ENCODE measurements at places on chromosomes 6 and 20.

GRCh38 chr20:63829945-63830835 is 874 bp downstream of the ZBTB46 start:
- no peak for DNase-seq

GRCh38 chr6:11952316-11952715 is 59.8 kb upstream of the HIVEP1 start:
- no peak for DNase-seq

DNA sequence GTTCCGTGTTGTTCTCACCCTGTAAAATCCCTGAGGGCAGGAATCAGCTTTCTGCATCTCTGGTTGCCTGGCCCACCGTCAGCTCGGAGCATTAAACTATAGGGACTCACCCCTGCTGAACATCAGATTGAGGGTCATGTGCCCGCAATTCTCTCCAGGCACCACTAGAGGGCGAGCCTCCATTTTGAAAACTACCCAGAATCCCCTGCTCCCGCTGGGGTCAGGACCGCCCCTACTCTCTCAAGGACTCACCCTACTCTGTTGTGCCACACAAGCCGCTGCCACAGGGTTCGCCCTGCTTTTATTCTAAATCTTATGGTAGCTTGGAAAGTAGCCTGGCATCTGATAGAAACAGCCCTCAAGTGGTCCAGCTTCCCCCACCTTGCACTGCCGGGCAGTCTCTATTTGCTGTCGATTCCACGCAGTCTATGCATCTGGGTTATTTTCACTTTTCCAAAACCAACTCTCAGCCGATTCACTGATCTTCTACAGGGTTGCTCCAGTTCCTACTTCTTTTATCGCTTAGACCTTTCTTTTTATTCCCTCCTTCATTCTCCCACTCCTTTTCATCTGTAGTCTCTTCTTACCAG is 244.1 kb upstream of the QKI start:
- DNase-seq = no peak

GRCh38 chr6:16067568-16067967 is 61.3 kb upstream of the MYLIP start:
- no peak for DNase-seq

DNA sequence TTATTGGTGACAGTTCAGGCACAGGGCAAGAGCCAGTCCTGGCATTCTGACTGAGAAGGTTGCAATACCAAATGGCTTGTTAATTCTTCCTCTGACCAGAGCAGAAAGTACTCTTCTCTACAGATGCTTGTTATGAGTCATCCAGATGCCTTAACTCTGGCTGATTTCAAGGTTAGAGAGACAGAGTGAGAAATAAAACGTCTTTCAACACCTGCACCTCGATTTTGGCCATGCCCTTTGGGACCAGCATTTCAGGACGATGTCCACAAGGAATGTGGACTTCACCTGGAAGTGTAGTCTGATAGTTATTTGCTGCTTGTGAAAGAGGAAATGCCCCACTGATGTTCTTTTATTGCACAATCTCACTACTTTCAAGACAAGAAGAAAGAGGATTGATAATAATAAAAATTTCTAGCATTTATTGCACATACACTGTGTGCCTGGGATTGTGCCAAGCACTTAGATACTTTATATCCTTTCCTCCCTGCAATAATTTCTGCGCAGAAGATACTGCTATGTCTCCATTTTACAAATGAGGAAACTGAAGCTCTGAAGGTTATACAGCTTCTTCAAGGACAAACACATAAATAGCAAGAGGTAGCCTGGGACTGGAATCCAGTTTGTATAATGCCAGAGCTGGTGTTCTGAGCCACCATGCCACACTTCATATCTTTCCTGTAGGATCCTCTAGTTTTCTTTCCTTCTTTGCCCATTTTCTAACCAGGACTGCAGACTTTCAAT is 33.5 kb upstream of the MCM3 start:
- DNase-seq = no peak

GRCh38 chr6:37566111-37566949 is 66.6 kb upstream of the CCDC167 start:
- peak; percentile 81 for DNase-seq

GRCh38 chr6:55953335-55953734 is 77.9 kb upstream of the BMP5 start:
- DNase-seq = peak; percentile 68

DNA sequence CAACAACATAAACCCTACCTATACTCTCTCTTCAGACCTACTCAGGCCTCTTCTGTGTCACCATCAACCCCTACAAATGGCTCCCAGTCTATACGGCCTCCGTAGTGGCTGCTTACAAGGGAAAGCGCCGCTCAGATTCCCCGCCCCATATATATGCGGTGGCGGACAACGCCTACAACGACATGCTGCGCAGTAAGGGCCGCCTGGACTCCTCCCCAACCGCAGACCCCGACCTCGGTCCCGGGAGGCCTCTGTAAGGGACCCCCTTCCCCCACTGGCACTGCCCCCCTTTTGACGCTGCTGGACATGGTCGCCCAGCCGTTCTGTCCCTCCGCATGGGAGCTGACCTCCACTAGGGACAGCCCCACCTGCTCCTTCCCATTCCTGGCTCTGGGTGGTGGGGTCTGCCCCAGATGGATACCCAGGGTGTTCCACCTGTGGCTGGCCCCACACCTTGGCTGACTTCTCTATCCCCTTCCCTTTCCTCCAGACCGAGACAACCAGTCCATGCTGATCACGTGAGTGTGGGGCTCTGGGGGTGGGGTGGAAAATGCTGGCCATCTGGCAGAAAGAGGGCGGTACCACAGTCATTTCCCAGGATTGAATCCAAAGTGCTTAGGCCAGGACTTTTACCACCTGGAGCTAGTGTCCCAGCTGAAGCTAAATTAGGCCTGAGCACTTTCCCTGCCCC is 25.0 kb downstream of the MYH7B start:
- DNase-seq = peak; percentile 38

DNA sequence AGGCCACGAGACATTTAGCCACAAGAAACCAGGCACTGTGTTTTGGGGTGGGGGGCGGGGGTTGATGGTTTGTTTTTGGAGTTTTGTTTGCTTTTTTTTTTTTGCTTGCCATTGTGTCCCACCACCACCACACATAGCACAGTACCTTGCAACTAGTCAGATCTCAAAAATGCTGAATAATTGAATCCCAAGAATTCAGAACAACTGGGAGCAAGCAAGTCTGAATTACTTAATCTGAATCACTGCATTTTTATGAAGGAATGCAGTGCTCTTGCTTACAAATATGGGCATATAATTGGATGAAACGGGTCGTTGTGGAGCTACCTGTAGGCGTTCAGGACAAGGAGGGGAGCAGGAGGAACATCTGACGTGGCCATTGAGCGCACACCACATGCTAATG is 151.5 kb upstream of the CDYL start:
- no peak for DNase-seq

GRCh38 chr20:1776681-1777475 is 118.3 kb upstream of the SIRPA start:
- DNase-seq = peak; percentile 24

GRCh38 chr20:49448917-49449316 is 33.6 kb downstream of the KCNB1 start:
- no peak for DNase-seq

DNA sequence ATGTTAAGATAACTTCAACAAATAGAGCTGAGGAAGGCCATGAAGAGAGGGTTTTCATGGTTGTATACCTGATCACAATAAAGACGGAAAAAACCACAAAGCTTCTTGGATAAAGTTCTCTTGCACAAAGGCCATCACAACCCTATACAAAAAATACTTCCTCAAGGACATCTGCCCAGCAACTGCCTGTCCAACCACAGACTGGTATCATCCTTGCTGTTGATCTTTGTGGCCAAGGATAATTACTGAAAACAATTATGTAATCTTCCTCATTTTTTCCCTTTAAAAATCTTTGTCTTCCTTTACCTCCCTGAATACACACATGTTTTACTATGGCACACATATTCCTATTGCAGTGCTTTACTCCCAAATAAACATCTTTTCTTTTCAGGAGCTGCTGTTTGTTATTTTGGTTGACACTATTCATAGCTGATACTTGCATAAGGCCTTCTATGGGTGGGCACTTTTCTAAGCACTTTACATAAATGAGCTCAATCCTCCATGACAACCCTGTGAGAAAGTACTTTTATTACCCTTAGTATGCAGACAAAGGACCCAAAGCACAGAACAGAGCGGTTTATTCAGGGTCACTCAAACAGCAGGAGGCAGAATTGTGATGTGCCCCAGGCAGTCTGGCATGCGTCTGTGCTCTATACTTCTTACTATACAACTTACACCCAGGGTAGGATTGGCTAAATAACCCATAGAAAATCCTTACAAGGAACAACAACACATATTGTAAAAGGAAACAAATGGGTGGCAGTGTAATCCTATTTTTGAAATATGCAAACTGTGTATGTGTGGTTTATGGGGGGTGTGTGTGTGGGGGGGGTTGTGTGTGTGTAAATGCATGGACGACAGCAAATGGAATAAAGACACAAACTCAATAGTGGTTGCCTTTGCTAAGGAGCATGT is 35.1 kb downstream of the SNRNP48 start:
- DNase-seq = no peak

GRCh38 chr6:12716298-12716916 is at the start of gene PHACTR1:
Gene PHACTR1 (plus strand): TSS chr6:12716767.
- no peak for DNase-seq

GRCh38 chr6:148509119-148509799 is 166.6 kb downstream of the SASH1 start:
- DNase-seq = no peak

GRCh38 chr6:135325624-135326424 is 144.7 kb downstream of the MYB start:
- no peak for DNase-seq

GRCh38 chr6:89944181-89944755 is 50.0 kb downstream of the GJA10 start:
- DNase-seq = no peak

DNA sequence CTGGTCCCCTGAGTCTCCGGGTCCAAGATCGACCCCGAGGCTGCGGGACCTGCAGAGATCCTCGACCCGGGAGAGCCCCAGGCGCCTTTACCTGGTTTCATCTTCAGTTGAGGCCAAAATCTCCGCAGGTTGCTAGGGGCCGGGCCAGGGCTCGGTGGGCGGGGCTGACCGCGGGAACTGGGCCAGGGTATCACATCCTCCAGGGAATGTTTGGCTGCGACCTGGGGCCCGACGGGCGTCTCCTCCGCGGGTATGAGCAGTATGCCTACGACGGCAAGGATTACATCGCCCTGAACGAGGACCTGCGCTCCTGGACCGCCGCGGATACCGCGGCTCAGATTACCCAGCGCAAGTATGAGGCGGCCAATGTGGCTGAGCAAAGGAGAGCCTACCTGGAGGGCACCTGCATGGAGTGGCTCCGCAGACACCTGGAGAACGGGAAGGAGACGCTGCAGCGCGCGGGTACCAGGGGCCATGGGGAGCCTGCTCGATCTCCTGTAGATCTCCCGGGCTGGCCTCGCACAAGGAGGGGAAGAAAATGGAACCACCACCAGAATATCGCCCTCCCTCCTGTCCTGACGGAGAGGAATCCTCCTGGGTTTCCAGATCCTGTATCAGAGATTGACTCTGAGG is 53.8 kb upstream of the POLR1H start:
- no peak for DNase-seq
